Adrenal gland (tissue), 19 donors: ENCODE measurements at places on chromosomes 13 and 19.

GRCh38 chr13:30037766-30038165 is 187.3 kb upstream of the UBL3 start:
- H3K27ac ChIP-seq: no peak overlapping the region
- H3K27me3 ChIP-seq: no peaks in the 10 kb centered on the region
- DNase-seq: no peak
- no peak overlapping the region for H3K4me3 ChIP-seq
- H3K4me1 ChIP-seq: no peaks in the 10 kb centered on the region

DNA sequence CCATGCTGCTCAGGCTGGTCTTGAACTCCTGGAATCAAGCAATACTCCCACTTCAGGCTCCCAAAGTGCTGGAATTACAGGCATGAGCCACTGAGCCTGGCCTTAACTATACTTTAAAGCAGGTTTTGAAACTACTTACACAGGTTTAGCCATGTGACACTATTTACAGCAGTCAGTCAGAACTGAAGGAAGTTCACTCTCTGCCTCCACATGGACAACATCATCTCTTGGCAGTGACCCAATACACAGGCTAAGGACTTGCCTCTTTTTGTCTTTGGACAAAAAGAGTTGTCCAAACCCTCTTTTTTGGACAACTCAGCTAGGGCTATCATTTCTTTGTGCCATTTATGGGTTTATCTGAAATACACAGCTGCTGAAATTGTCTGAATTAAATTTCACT is 89.0 kb upstream of the CLDN10 start:
- no peak for DNase-seq
- no peaks in the 10 kb centered on the region for H3K36me3 ChIP-seq
- H3K27me3 ChIP-seq: no peaks in the 10 kb centered on the region
- peaks cover 14% of the 10 kb centered on the region for H3K4me1 ChIP-seq
- no peak overlapping the region for H3K4me3 ChIP-seq

DNA sequence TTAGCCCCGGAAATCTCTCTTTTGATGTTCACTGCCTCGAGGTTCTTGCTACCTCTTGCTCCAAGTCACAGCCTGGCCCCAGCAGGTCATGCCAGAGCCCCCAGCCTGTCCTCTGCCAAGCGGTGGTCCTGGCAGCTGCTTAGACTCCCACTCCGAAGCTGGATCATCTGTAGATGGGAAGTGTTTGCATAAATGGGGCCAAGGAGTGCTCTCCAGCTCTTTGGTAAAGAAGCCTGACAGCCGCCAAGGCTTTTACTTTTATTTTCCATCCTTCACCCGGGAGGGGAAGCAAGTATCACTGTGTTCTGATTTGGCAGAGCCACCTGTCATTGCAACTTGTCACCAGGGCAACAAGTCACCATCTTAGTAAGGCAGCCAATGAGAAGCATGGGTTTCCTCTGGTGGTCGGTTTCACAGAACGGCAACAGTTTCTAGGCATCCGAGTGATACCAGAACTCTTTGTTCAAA is 10.6 kb upstream of the RETN start:
- H3K27ac ChIP-seq: no peak overlapping the region
- no peak for DNase-seq
- no peak overlapping the region for H3K4me3 ChIP-seq
- no peaks in the 10 kb centered on the region for H3K36me3 ChIP-seq
- H3K4me1 ChIP-seq: no peaks in the 10 kb centered on the region
- no peaks in the 10 kb centered on the region for H3K27me3 ChIP-seq

GRCh38 chr13:78238911-78239310 is 320.3 kb upstream of the EDNRB start:
- H3K27me3 ChIP-seq: no peaks in the 10 kb centered on the region
- H3K27ac ChIP-seq: no peak overlapping the region
- H3K4me1 ChIP-seq: no peaks in the 10 kb centered on the region
- no peaks in the 10 kb centered on the region for H3K36me3 ChIP-seq

DNA sequence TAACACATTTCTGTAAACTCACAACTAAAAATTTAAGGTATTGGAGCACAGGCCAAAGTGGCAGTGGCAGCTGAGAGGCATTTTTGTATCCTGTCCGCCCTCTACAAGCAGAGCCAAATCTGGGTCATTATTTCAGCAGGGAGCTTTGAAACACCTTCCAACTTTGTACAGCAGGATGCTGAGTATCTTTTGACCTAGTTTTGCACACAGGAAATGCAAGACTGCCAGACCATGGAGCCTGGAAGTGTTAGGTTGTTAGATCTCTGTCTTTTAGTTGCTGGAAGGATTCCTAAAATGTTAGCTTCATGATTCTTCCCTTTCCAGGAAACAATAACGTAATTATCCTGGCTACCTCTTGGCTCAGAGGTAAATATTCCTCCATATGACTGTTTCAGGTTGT is 148.6 kb upstream of the ATXN8OS start:
- no peaks in the 10 kb centered on the region for H3K27me3 ChIP-seq
- no peak for DNase-seq
- no peak overlapping the region for H3K27ac ChIP-seq
- no peak overlapping the region for H3K4me3 ChIP-seq
- no peaks in the 10 kb centered on the region for H3K4me1 ChIP-seq
- no peaks in the 10 kb centered on the region for H3K36me3 ChIP-seq

DNA sequence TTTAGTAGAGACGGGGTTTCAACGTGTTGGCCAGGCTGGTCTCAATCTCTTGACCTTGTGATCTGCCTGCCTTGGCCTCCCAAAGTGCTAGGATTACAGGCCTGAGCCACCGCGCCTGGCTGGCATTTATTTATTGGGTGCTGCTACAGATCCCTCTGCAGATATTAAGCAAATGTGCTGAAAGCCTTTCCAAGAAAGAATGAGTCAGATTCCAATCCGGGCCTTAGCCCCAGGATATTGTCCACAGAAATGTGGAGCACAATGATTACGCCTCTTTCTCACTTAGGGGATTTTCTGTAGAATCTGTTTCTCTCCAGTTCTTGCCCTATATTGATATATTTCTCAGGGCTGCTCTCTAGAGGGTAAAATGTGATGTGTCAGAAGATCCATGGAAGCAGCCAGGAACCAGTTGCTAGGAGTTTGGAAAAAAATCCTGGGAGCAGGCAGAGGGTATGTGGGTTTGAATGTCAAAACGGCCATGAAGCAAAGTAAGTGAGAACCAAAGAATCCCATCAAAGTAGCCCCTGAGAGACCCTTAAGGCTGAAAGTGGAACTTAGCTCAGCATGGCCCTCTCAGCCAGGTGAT is 24.8 kb upstream of the IGFL4 start:
- H3K36me3 ChIP-seq: no peaks in the 10 kb centered on the region
- peaks cover 4% of the 10 kb centered on the region for H3K27me3 ChIP-seq
- no peak overlapping the region for H3K4me3 ChIP-seq
- H3K27ac ChIP-seq: no peak overlapping the region
- DNase-seq: peak; percentile 54

DNA sequence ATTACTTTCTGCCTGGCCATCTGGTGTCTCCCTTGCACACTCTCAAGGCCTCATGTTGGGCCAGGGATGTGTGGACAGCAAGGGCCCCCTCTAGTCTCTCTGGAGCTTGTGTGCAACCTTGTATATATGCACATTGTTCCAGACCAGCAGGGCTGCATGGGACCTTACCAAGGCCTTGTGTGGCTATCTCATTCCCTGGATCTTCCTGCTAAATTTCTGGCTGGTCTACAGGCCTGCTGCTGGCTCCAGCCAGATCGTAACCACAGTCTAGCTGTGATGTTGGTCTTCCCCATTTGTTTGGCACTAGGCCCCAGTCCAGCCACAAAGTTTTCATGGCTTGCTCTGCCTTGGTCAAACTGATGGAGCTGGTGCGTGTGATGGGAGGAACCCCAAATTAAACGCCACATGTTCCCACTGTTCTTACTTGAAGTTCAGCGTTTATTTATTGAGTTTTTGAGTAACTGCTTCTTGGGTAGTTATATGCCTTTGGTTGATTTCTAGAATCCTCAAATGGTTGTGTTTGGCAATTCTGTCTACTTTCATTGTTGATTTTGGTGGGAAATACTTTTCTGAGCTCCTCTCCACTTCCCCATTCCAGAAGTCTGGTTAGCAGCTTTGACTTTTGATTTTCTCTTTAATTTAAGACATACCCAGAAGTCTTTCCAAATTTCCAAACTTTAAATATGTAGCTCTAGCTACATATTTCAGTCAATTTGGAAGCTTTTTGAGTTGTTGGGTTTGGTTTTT is 56.4 kb downstream of the SIPA1L3 start:
- no peak overlapping the region for H3K27ac ChIP-seq
- H3K36me3 ChIP-seq: no peaks in the 10 kb centered on the region
- no peak overlapping the region for H3K4me3 ChIP-seq
- H3K27me3 ChIP-seq: no peaks in the 10 kb centered on the region

GRCh38 chr19:38072776-38073750 is 151.0 kb downstream of the DPF1 start:
- H3K36me3 ChIP-seq: no peaks in the 10 kb centered on the region
- no peak overlapping the region for H3K4me3 ChIP-seq
- H3K4me1 ChIP-seq: no peaks in the 10 kb centered on the region
- no peak for DNase-seq
- H3K27me3 ChIP-seq: no peaks in the 10 kb centered on the region
- no peak overlapping the region for H3K27ac ChIP-seq

DNA sequence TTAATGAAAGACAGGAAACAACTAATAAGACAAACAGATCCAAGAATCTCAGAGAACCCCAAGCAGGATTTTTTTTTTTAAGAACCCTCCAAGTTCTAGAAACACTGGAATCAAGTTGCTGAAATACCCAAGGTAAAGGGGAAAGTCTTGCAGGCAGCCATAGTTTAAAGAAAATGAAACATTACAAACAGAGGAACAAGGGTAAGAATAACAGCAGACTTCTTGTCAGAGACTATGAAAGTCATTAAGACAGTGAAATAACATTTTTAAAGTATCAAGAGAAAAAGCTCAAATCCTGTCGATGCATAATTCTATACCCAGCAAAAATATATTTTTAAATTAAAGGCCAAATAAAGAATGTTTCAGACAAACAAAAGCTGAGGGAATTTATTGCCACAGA is 67.1 kb downstream of the WASF3 start:
- H3K36me3 ChIP-seq: no peaks in the 10 kb centered on the region
- no peak for DNase-seq
- H3K4me1 ChIP-seq: no peaks in the 10 kb centered on the region
- H3K27me3 ChIP-seq: no peaks in the 10 kb centered on the region
- H3K4me3 ChIP-seq: no peak overlapping the region
- H3K27ac ChIP-seq: no peak overlapping the region

GRCh38 chr19:30227661-30228112 is 144.5 kb upstream of the ZNF536 start:
- no peaks in the 10 kb centered on the region for H3K36me3 ChIP-seq
- peak; percentile 70 for DNase-seq
- H3K27me3 ChIP-seq: peaks cover 3% of the 10 kb centered on the region
- H3K27ac ChIP-seq: peak overlapping the region; percentile 62
- peaks cover 24% of the 10 kb centered on the region for H3K4me1 ChIP-seq
- peak overlapping the region; percentile 22 for H3K4me3 ChIP-seq

- DNase-seq: no peak
- H3K4me1 ChIP-seq: no peaks in the 10 kb centered on the region
- no peaks in the 10 kb centered on the region for H3K36me3 ChIP-seq
These were observed 1.8 kb downstream of the ZFR2 start for GRCh38 chr19:3866910-3867638.

GRCh38 chr13:30737511-30738337 is 2.4 kb downstream of the ALOX5AP start:
- no peaks in the 10 kb centered on the region for H3K27me3 ChIP-seq
- H3K27ac ChIP-seq: no peak overlapping the region
- peaks cover under 1% of the 10 kb centered on the region for H3K4me1 ChIP-seq
- DNase-seq: no peak
- no peaks in the 10 kb centered on the region for H3K36me3 ChIP-seq

- H3K27me3 ChIP-seq: no peaks in the 10 kb centered on the region
- H3K36me3 ChIP-seq: no peaks in the 10 kb centered on the region
- H3K4me3 ChIP-seq: no peak overlapping the region
- H3K27ac ChIP-seq: no peak overlapping the region
- peaks cover 12% of the 10 kb centered on the region for H3K4me1 ChIP-seq
- no peak for DNase-seq
These were observed 14.1 kb downstream of the CFD start for GRCh38 chr19:873561-874041.

GRCh38 chr13:112638919-112639318 is 50.9 kb upstream of the ATP11A start:
- H3K27me3 ChIP-seq: peaks cover 16% of the 10 kb centered on the region
- H3K4me3 ChIP-seq: no peak overlapping the region
- no peak for DNase-seq
- H3K4me1 ChIP-seq: no peaks in the 10 kb centered on the region
- no peaks in the 10 kb centered on the region for H3K36me3 ChIP-seq
- no peak overlapping the region for H3K27ac ChIP-seq
